ENCODE measurements at places on chromosomes 7 and 10. TPM values are rescaled to one million over a fixed set of nuclear protein-coding genes. Genes with fewer than 3 reads are reported as not detected.
A peak's percentile ranks its signal among the peaks of the same experiment; 100 is the strongest.

DNA sequence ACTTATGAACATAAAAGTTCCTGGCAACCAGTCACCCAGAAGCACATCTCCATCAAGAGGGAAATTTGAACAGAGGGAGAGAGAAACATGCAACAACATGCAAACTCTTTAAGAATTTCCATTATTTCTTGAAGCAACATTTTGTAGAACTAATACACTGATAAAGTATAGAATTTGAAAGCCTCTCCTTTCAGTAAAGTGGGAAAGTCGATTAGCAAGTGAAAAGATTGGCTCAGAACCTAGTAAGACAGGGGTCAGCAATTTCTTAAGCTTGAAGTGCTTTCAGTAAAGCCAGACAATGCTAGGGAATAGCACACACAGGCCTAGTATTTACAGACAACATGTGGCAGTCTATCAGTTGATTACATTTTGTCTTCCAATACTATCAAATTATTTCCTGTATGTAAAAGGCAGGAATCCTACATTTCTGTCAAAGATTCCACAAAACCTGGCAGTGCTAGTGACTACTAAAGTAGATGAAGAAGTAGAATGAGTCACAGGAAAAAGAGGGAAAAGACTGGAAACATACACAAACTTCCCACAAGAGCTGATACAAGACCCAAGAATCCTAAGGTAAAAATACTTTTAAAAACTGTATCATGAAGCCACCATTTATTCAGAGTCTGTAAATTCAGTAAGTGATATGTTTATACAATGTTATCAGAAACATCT lies 25.2 kb downstream of the DNAJC1 start:
- H3K27ac ChIP-seq, result no peak overlapping the region
- no peak for DNase-seq
- no peak overlapping the region for H3K4me3 ChIP-seq
- no peaks in the 10 kb centered on the region for H3K4me1 ChIP-seq

ALOX5 gene
- 14.6 TPM for polyA plus RNA-seq

GRCh38 chr7:129831424-129832058 lies 121.2 kb downstream of the UBE2H start:
- no peak overlapping the region for H3K27ac ChIP-seq
- peaks cover 6% of the 10 kb centered on the region for H3K4me1 ChIP-seq
- DNase-seq, result no peak
- H3K27me3 ChIP-seq, result no peaks in the 10 kb centered on the region
- no peak overlapping the region for H3K4me3 ChIP-seq

- H3K4me1 ChIP-seq, result no peaks in the 10 kb centered on the region
- peaks cover 2% of the 10 kb centered on the region for H3K27me3 ChIP-seq
- H3K27ac ChIP-seq, result no peak overlapping the region
- no peaks in the 10 kb centered on the region for H3K36me3 ChIP-seq
These were observed 59.1 kb downstream of the ARMC3 start for GRCh38 chr10:22986771-22987542.

GRCh38 chr7:94276027-94276426 lies 118.7 kb upstream of the COL1A2 start:
- no peaks in the 10 kb centered on the region for H3K27me3 ChIP-seq
- DNase-seq, result peak; percentile 7
- H3K4me3 ChIP-seq, result no peak overlapping the region
- no peaks in the 10 kb centered on the region for H3K36me3 ChIP-seq

DNA sequence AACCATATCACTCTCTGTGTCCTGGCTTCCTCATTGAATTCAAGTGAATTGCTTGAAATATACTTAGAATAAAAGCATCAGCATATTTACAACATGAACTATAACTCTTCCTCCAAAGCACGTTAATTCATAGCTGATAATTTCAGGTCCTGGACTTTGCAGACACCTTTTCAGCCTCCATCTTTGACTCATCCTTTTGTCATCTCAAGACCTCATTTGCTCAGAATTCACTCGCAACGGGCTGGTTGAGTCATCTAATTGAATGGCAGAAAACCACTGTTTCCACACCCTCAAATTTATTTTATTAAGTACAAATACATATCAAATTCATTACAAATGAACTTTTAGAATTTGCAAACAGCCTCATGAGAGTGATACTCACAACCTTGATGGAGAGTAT lies 545.7 kb downstream of the GATA3 start:
- H3K4me3 ChIP-seq, result no peak overlapping the region
- DNase-seq, result no peak
- H3K27ac ChIP-seq, result no peak overlapping the region
- no peaks in the 10 kb centered on the region for H3K27me3 ChIP-seq

ERVW-1 gene
- polyA plus RNA-seq, result 0.01 TPM

- no peaks in the 10 kb centered on the region for H3K27me3 ChIP-seq
- H3K27ac ChIP-seq, result no peak overlapping the region
- H3K36me3 ChIP-seq, result no peaks in the 10 kb centered on the region
- DNase-seq, result no peak
- H3K4me3 ChIP-seq, result no peak overlapping the region
These were observed 115.5 kb upstream of the GALNT17 start for GRCh38 chr7:71016401-71016800.

PRPS1L1 gene
- polyA plus RNA-seq, result not detected

DNA sequence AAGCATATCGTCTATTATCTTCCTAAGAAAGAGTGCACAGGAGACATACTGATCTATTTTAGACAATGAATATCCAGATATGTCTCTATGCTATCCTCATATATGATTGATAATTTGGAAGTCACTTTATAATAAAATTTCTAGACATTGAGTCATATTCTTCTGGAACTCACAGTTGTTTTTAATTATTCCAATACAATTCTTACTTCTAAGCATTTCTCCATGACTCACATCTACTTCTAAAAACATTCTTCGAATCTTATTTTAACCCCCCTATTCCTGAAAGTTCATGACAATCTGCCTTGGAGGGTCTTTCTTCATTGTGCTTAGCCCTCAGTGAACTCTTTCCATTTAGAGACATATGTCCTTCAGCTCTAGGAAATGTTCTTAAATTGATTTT lies 368.1 kb downstream of the MDFIC start:
- H3K4me1 ChIP-seq, result no peaks in the 10 kb centered on the region
- no peaks in the 10 kb centered on the region for H3K27me3 ChIP-seq
- H3K27ac ChIP-seq, result no peak overlapping the region
- H3K4me3 ChIP-seq, result no peak overlapping the region

- no peak overlapping the region for H3K27ac ChIP-seq
- DNase-seq, result no peak
- no peaks in the 10 kb centered on the region for H3K36me3 ChIP-seq
- no peaks in the 10 kb centered on the region for H3K27me3 ChIP-seq
- H3K4me1 ChIP-seq, result no peaks in the 10 kb centered on the region
These were observed 28.0 kb downstream of the GSAP start for GRCh38 chr7:77388055-77388641.

NXPH1 gene
- polyA plus RNA-seq, result not detected

- no peaks in the 10 kb centered on the region for H3K27me3 ChIP-seq
- no peak overlapping the region for H3K27ac ChIP-seq
- DNase-seq, result no peak
- no peak overlapping the region for H3K4me3 ChIP-seq
- no peaks in the 10 kb centered on the region for H3K4me1 ChIP-seq
These were observed 664.3 kb upstream of the FOXK1 start for GRCh38 chr7:4017785-4018184.

- no peaks in the 10 kb centered on the region for H3K27me3 ChIP-seq
- no peak overlapping the region for H3K27ac ChIP-seq
- no peak overlapping the region for H3K4me3 ChIP-seq
- DNase-seq, result no peak
- H3K36me3 ChIP-seq, result no peaks in the 10 kb centered on the region
- H3K4me1 ChIP-seq, result no peaks in the 10 kb centered on the region
These were observed 568.3 kb downstream of the TYW1 start for GRCh38 chr7:67564959-67565358.

GARIN1A gene
- 1.1 TPM for polyA plus RNA-seq

DNA sequence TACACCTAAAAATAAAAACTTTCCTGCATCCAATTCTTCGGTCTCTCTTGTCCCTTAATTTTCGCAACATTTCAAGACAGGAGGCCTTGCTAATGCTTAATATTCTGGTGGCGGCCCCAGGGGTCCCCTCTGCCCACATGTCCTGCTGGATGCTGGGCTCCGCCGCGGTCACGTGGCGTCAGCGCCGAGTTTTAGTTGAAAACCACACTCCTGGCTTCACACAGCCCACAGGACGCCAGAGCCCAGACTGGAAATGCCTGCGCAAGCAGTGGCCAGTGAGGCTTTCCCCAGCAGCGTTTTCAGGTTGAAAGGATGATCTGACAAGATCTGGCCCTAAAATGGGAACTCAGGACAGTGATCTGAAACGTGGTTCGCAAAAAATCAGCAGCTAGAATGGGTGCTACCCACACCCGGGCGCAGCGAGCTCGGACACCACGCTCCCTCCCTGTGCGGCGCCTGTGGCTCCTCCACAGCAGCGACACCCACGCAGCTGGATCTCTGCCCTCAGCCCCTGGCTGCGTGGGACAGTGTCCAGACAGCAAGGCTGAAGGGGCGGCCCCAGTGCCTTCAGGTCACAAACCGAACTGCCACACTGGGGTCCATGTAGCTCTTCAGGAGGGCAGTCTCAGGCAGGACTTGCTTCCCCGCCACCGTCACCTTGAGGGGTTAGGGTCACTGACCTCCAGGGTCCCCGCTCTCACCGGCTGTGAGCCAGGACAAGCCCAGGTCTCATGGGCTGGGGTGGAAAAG lies 11.6 kb upstream of the CYREN start:
- H3K27me3 ChIP-seq, result no peaks in the 10 kb centered on the region
- H3K27ac ChIP-seq, result no peak overlapping the region
- no peaks in the 10 kb centered on the region for H3K4me1 ChIP-seq
- peaks cover 34% of the 10 kb centered on the region for H3K36me3 ChIP-seq
- DNase-seq, result no peak

GRCh38 chr7:143345428-143345900 lies 17.0 kb downstream of the FAM131B start:
- H3K27ac ChIP-seq, result no peak overlapping the region
- H3K27me3 ChIP-seq, result no peaks in the 10 kb centered on the region
- no peak overlapping the region for H3K4me3 ChIP-seq

DOCK1 gene
- polyA plus RNA-seq, result 26.2 TPM

DNA sequence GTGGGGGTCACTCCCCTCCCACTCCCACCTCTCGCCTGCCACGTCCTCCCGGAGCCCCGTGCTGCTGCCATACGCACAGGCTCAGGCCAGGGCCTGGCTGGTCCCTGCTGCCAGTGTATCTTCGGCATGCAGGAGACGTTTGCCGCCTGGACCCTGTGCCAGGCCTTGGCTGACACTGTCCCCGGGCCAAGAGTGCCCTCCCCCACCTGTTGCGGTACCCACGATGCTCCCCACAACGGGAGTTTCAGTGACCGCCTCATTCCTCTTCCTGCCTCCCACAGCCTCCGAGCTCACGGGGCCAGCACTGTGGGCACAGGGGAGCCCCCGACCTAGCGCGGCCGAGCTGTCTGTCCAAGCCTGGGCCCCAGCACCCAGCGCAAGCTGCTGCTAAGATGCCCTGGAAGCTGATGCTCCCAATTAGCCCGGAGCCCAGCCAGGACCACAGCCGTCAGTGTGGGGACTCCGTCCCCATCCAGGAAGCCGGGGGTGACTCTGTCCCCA lies 7.4 kb downstream of the TTYH3 start:
- peaks cover 90% of the 10 kb centered on the region for H3K36me3 ChIP-seq
- peaks cover 2% of the 10 kb centered on the region for H3K4me1 ChIP-seq
- H3K27me3 ChIP-seq, result no peaks in the 10 kb centered on the region
- no peak overlapping the region for H3K4me3 ChIP-seq
- no peak for DNase-seq

- H3K27ac ChIP-seq, result no peak overlapping the region
- H3K36me3 ChIP-seq, result no peaks in the 10 kb centered on the region
- no peak for DNase-seq
- H3K27me3 ChIP-seq, result no peaks in the 10 kb centered on the region
These were observed 64.1 kb downstream of the ABLIM1 start for GRCh38 chr10:114593816-114594468.

GRCh38 chr7:147251751-147252325 lies 1135.2 kb downstream of the CNTNAP2 start:
- DNase-seq, result no peak
- H3K4me3 ChIP-seq, result no peak overlapping the region
- no peaks in the 10 kb centered on the region for H3K4me1 ChIP-seq
- no peaks in the 10 kb centered on the region for H3K36me3 ChIP-seq

- H3K4me1 ChIP-seq, result no peaks in the 10 kb centered on the region
- no peaks in the 10 kb centered on the region for H3K36me3 ChIP-seq
- H3K4me3 ChIP-seq, result no peak overlapping the region
- H3K27ac ChIP-seq, result no peak overlapping the region
- no peaks in the 10 kb centered on the region for H3K27me3 ChIP-seq
These were observed 140.6 kb upstream of the HPS1 start for GRCh38 chr10:98587156-98587837.

CFAP69 gene
- 1.0 TPM for polyA plus RNA-seq

DNA sequence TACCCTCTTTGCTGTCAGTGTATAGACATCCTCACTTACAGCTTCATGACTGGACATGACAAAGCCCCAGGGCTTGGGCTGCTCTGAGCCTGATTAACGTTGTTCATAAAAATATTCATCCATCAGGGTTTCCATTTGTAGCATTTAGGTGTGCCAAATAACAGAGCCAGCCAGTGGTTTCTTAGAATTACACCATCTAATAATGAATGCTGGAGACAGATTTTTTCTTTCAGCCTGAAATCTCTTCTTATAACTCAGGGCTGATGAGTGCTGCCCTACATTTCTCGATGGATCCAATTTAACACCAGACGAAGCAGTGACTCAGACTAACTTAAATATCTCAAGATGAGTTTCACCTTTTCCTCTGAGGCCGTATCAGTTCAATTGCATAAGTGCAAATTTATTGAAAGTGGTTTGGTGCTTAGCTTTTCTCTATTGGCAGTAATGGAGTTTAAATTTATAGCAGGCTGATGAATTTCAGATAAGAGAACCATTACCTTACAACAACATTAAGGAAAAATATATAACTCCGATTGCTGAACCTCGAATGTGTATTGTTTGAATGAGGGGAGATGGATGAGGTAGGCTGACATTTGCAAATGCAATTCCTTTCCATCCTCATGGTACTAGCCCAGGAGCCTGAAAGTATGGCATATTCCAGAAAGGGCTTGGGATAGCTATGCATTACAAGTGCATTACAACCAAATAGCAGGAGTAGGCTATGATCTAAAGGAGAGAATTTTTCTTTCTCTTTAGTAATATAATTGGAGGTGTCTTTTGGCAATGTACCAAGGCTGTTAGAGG lies 900.6 kb downstream of the KCNMA1 start:
- H3K4me3 ChIP-seq, result no peak overlapping the region
- no peaks in the 10 kb centered on the region for H3K27me3 ChIP-seq
- no peaks in the 10 kb centered on the region for H3K36me3 ChIP-seq
- no peaks in the 10 kb centered on the region for H3K4me1 ChIP-seq
- H3K27ac ChIP-seq, result no peak overlapping the region

ZNF503 gene
- polyA plus RNA-seq, result 5.9 TPM

DNA sequence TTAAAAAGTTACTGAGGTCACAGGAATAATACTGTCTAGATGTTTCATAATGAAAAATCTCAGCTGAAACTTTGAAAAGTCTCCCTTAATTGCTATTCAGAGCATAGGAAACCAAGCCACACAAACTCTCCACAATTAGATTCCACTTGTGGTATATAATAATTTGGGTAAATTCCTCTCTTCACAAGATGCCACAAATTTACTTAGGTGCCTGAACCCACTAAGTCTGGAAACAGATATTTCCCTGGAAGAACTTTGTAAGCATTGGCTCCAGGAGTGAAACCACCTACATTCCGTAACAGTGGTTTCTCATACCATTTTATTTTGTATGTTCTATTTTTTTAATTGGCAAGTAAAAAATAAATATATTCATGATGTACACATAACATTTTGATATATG lies 493.4 kb downstream of the SEMA3D start:
- no peaks in the 10 kb centered on the region for H3K36me3 ChIP-seq
- no peak overlapping the region for H3K27ac ChIP-seq
- DNase-seq, result no peak
- H3K4me3 ChIP-seq, result no peak overlapping the region
- H3K27me3 ChIP-seq, result no peaks in the 10 kb centered on the region

PNLIP gene
- polyA plus RNA-seq, result 2.4 TPM
